ENCODE measurements at places on chromosomes 1 and 21.

- no peak for DNase-seq
These were observed 351.3 kb upstream of the CAMK1G start for GRCh38 chr1:209232197-209232596.

GRCh38 chr1:244680667-244681066 lies 27.7 kb downstream of the DESI2 start:
- DNase-seq: no peak

DNA sequence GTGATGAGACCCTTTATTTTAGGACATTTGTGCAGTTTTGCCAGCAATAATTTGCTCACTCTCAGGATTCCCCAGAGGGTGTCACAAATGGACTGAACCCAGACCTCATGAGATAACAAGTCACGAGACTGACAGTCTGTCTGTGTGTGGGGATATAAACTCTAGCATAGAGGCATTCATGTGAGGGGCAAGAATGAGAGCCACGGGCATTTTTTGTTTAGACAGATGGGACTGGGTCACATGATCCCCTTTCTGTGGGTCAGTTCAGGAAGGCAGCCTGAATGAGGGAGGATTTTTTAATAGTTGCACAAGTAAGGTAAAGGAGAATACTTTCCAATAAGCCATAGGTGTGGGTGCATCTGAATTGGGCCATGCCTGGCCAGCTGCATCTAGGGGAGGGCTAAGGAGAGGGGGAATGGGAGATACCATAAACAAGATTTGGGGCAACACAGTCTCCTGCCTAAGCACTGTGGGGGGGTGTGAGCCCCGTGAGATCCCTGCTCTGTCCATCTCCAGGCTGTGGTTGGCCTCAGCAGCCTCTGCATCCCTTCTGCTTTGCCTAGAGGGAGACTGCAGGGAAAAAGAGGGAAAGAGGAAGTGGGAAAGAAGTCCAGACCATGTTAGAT lies 66.6 kb downstream of the NAV1 start:
- no peak for DNase-seq

DNA sequence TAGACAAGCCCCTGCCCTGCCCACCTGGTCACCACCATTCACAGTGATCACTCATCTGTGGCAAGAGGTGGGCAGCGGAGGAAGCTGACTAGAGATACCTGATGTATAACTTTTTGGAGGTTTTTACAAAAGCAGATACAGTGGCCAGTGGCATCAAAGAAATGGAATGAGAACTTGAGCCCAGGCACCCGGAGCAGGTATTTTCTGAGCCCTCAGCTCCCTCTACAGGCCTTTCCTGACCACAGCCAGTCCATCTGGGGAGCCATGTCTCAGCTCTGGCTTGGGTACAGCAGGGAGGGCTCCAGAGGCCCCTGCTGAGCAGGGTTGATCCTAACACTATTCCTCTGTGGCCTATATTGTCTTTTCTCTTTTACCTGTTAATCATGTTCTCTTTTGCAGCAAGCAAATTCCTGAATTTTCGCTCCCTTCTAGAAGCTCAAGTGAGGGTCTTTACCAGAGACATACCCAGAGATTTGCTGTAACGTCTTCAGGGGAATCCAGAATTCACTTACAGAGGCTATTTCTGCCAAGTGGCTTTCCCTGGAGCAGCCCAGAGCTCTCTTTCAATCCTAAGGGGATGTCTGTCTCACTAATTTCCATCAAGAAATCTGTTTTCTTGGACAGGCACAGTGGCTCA lies 27.3 kb downstream of the GPR157 start:
- DNase-seq: no peak

DNA sequence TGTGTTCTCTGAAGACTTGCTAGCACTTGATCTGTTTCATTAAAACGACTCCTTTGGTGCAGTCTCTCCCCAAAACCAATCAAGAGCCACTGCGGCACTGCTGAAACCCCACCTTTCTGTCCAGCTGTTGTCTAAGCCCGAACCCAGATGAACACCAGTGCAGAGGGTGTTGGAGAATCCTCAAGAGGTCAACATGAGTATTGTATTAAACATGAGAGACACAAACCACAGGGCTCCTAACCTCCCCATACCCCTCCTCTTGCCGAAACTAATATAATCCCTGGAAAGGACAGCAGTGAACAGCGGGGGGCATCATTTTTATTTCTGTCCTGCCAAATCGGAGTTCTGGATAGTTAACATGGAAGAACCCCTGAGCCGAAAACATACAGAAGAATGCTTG lies 333.9 kb downstream of the CAMTA1 start:
- no peak for DNase-seq

DNA sequence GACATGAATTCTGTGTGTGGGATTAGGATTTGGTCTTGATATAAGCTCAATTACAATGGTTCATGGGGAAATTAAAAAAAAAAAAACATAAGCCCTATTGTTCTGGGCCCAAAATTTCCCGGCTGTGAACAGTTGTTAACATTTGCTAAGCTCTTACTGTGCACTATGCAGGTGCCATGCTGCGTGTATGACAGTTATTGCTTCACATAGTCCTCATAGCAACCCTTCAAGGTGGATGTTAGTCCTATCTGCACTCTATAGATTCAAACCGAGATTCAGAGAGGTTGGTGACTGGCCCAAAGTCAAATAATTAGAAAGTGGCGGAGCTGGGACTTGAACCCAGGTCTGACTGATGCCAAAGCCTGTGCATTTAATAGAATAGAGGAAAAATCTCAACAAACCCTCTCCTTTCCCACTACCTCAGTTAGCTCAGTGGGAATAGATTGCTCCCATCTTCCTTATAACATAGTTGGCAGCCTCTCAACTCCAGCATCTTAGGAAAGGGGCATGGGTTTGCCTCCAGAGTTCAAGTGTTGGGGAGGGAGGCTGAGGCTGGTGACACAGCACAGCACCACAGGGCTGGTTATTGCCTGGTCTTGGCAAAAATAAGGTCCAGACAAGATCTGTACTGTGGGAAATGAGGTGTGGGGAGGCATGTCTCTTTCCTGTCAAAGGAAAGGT lies 55.0 kb upstream of the GCLM start:
- DNase-seq: no peak

DNA sequence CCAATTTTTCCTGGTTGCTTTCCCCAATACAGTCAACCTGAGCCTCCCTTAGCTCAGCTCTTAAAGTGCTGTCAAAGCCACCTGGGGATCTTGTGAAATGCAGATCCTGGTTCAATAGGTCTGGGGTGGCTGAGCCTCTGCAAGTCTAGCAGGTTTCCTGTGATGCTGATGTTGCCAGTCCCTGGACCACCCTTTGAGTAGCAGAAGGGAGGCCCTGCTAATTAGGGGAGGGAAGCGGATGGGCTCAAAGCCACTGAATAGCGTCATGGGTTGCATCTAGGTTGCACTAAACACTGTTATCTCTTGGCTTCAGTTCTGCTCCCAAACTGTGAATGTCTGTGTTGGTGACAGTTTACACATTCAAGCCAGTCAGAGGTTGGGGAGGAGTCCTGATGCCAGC lies 127.2 kb downstream of the KAZN start:
- no peak for DNase-seq

DNA sequence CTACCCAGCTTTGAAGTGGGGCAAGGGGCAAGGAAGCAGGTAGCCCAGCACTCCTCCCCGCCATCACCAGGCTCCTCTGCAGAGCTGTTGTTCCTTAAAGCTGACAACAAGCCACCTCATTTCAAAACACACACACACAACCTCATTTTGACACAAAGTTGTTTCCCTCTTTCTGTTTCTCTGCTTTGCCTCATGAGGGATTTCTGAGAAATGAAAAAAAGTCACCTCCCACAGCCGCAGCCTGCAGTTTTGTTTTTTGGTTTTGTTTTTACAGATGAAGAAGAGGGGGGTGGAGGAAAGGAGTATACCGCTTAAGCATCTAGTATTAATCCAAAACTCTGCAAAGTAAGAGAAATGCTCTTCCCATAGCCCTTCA lies 12.1 kb downstream of the MCL1 start:
- no peak for DNase-seq

DNA sequence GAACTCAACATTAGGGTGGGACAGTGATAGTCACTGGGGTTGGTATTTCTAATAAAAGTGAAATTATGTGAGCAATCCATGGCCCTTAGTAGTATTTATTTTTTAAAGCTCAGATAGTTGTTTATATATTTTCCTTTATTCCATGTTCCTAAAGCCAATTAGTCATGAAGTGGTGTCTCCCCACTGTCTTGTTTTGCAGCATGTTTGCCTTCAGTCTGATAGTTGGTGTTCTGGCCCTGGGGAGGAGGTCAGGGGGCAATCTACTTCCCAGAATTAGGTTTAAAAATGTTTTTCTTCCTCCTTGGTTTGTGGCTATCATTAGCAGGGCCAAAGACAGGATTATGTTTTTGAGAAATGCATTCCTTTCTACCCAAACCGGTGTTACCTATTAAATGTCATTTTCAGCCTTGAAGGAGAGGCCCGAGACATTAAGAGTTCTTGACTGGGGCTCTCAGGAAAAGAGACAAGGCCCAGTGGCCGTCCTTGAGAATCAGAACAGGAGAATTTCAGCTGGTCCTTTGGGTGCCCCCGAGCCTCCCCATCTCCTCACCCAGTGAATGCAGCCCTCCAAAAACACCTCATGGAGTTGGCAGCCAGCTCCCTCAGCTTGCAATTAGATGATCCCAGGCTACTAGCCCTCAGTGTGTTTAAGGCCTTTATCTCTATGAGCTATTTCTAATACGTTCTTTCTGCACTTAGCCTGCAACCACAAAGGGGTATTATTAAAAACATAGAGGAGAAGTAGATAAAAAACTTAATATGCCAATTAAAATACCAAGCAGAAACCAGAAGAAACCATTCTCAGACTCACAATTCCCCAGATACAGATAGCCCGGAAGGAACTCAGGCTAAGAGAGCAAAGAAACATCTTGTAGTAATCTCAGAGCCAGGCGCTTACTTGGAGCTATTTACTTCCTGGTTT lies 71.3 kb upstream of the NGF start:
- no peak for DNase-seq

DNA sequence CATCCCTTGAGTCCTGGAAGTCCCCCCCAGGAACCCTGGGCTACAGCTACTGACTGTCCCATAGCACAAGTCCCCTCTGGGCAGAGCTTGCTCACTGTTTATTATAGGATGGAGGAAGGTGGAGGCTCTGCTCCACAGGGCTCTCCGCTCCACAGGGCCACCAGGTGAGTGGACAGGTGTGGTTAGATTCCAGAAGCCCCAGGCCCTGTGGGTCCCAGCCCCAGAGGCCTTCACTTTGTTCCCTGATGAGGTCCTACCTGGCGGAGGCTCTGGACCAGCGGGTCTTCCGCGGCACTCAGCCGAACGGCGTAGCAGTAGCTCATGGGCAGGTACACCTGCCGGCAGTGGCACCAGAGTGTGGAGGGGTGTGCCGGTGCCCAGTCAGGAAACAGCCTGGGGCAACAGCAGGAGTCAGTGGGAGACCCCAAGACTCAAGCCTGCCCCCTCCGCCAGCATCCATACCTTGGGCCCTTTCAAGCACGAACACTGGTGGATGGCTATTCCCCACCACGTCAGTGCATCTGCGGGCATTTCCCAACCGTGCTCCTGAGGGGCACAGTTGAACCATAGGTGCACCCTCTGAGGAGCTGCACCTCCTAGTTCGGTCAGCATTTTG lies 12.3 kb downstream of the LSS start:
- no peak for DNase-seq

GRCh38 chr1:187943606-187944403 lies 1115.1 kb downstream of the PLA2G4A start:
- DNase-seq: no peak

DNA sequence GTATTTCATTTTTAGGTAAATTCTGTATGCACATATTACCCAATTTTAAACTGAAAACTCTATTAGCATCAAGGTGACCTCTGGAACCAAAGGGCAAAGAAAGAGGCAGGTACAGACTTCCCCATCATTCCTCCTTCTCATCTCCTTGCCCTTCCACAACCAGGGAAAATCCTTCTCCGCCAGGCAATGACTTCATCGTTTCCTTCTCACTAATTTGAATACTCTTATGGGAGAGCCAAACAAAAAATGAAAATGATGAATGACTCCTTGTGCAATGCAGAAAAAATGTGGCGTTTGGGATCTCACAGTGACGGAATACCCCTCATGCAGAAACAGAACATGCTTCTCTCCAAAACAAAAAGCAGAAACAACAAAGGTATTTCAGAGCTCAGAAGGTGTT lies 83.7 kb downstream of the HLCS start:
- no peak for DNase-seq

- DNase-seq: no peak
These were observed 124.5 kb downstream of the ZNF648 start for GRCh38 chr1:181936768-181937581.

DNA sequence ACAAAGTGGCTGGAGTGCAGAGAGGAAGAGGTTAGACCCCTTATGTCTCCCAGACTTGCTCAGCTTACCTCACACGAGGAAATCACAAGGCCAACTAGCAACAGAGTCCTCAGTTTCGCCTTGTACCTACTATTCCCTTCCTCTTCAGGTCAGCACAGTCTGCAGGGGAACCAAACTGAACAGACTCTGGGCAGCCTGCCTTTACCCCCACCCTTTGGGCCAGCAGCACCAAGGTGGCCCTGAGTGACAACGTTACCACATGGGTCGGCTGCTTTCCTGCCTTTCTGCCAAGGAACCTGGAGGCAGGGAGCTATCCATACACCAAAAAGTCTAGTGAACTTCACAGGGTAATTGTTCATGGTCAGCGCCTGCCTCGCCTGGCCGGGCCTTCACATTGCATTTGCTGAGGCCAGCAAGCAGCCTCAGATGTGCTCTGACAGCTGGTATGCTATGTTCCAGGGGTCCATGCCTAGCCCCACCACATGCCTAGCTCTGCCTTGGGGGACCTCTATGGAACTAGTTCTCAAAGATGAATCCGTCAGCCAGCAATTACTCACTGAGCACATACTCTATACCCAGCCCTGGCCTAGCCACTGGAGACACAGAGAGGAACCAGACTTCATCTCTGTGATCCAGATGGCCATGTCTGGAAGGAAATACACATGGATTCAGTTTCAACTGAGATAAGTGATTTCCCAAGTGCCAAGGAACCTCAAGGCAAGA lies 69.6 kb downstream of the DMAP1 start:
- DNase-seq: no peak
